ENCODE measurements at places on chromosomes 16 and 17.

- DNase-seq = no peak
Observed at GRCh38 chr17:81902023-81902652, at the start of gene NPB. TSS of gene NPB (plus strand) at chr17:81902238. CDS start at chr17:81902278, 40 bp downstream.

DNA sequence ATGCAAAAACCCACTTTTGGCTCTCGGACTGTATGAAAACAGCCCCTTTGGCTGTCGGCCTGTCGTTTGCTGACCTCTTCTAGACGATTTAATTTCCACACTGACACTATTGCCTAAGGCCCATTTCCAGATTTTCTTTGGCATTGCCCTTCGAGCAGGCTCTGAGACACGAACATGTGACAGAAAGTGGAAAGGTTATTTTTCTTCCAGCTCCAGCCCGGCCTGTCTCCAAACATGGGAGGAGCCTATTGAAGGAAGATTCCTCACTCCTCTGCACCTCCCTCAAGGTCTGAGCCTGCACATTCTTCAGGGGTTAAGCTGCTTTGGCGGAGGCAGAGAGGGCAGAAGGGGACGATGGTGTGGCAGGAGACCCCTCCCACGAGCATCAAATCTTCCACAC is 85.9 kb upstream of the FOXF1 start:
- no peak for DNase-seq

DNA sequence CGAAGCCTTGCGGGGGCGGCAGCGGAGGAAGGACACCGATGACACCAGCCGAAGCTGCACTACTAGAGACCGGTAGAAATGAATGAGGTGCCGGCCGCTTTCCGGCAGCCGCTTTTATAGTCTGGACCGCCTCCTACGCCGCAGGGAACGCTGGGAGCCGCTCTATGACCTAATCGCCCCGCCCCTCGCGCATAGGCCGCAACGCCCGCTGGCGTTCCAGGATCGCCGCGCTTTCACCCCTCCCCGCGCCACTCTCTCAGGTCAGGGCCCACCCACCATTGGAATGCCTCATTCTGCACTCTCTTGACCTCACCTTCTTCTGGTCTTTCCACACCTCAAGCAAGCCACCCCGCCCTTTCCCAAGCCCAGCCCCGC is at the start of gene DDX5:
Gene DDX5 (minus strand): TSS at position 89 of the 375 bp plus-strand sequence. CDS start 170 bp downstream, outside the sequence.
- peak; percentile 99 for DNase-seq

- no peak for DNase-seq
Observed at GRCh38 chr16:30971298-30971697, 13.7 kb upstream of the HSD3B7 start.

DNA sequence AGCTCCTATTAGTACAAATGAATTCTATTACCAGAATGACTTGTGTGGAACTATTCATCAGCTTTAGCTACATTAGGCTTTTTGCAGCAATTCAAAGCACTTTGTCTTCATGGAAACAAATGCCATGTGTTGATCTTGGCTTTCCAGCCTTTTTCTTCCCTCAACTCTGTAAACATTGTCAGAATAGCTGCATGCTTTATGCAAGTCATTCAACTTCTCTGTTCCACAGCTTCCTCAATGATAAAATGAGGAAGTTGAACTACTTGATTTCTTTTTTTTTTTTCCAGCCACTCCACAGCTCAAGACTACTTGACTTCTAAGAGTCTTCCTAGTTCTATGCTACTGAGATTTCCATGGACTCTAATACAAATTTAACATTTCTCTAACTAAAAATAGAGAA is 41.1 kb downstream of the KIAA0753 start:
- DNase-seq = no peak

DNA sequence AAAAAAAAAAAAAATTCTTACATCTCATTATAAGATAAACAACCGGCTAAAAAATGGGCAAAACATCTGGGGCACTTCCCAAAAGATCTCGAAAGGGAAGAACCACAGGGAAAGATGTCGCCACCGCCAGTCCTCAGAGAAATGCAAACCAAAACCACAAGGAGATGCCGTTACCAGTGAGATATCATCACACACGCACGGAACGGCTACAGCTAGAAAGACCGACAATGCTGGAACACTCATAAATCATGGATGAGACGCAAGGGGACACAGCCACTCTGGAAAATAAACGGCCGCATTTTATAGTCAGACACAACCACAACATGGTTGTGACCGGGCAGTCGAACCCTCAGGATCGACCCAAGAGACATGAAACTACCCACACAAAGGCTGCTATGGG is 24.5 kb downstream of the WDR45B start:
- DNase-seq = no peak

DNA sequence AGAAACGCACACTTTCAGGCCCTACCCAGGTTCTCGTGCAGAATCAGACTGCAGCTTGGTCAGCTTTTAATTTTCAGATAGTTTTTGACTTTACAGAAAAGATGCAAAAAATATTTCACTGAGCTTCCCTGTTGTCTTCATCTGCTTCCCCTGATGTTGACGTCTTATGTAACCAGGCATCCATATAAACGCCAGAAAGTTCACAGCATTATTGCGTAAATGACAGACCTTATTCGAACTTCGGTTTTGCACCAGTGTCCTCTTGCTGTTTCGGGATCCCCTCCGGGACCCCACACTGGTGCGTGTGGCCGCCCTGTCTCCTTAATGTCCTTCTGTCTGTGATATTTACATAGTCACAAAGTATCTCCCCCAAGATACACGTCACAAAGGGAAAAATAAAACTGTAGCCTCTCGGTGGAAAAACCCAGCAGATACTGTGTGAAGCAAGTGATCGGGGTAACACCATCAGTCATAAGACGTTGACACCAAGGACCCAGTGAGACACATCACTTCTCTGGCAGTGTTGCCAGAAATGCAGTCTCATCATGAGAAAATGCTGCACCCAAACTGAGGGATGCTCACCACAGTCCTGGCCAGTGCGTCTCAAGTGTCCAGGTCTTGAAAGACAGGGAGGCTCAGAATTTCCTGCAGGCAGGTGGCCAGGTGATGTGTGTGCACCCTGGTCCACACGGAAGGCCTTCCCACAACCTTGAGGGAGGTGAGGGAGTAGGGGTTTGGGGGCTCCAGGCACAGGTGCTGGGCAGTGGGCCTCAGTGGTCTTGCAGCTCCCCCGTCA is 4.3 kb downstream of the BANP start:
- no peak for DNase-seq

DNA sequence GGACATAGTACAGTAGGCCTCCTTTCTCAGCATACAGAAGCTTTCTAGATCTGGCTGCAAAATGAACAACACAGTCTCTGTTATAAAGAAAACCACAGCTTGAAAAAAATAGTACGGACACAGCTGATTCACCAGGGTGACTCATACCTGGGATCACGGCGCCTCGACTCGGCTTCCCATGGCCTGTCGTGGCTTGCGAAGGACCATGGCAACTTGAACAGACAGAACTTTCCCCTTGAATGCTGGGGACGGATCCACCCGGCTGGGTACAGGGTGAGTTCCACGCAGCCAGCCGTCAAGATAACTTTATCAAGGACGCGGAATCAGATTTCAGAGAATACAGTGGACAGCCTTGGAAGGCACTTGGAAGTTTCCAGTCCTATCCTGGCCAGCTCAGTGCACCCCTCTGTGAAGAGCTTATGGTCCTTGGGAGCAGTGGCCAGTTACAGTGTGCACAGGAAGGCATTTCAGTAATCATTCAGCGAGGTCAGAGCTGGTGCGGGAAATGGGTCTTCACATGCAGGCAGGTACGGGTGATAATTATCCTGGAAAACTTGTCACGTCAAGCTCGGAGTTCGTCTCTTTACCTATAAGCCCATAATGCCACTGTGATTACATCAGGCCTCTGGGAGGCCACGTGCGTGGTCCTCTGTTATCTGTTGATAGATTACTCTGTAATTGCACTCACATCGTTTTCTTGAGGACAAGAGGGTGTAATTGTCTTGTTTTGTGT is 57.9 kb upstream of the MAF start:
- DNase-seq = peak; percentile 38

Data from NCI-H1417 (cell line).